ENCODE measurements at places on chromosomes 16 and 17.

- no peak for DNase-seq
These were observed 37.3 kb downstream of the PLCG2 start for GRCh38 chr16:81816351-81816750.

DNA sequence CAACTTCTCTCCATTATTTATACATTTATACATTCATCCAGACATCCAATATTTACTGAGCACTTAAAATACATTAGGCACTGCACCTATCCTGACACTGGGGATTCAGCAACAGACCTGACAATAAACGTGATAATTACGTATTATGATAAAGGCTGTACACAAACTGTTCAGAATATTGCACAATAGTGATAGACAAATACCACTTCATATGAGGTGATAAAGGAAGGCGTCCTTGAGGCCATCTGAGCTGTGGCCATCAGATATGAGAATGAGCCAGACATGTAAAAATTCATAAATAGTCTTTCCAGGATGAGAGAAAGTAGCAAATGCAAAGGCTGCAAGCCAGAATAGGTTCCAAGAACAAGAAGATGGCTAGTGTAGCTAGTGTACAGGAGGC is 8.6 kb downstream of the USP32 start:
- no peak for DNase-seq

DNA sequence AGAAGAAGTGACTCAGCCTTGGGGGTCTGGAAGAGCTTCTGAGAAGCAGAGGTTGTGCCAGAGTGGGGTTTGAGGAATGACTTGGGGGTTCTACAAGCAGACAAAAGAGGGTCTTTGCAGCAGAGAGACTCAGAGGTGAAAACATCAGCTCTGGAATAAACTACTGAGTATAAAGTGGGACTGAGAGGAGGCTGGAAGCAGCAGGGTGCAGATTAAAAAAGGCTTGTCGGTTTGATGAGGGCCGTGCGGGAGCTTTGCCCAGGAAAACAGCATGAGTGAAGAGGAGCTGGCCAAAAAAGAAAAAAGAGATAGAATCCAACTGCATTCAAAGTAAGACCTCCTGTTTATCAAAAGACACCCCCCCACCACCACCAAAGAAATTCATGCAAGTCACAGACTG is 13.1 kb upstream of the ACE start:
- no peak for DNase-seq

GRCh38 chr16:50674831-50675230 is 6.3 kb downstream of the SNX20 start:
- no peak for DNase-seq

DNA sequence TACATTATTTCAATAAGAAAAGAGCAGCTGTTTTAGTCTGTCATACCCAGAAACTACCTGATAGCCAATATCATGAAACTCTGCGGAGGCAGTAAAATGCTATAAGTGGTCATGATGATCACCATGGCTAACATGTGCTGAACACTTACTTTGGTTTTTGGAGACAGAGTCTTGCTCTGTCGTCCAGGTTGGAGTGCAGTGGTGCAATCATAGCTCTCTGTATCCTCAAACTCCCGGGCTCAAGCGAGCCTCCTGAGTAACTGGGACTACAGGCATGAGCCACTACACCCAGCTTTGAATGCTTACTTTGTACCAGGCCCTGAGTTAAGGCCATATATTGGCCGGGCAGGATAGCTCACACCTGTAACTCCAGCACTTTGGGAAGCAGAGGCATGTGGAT is 101.2 kb upstream of the DHX40 start:
- DNase-seq = no peak

GRCh38 chr16:3158510-3159314 is 23.9 kb downstream of the ZNF213 start:
- DNase-seq = peak; percentile 4

GRCh38 chr16:2175454-2175853 is 19.9 kb downstream of the TRAF7 start:
- DNase-seq = no peak

DNA sequence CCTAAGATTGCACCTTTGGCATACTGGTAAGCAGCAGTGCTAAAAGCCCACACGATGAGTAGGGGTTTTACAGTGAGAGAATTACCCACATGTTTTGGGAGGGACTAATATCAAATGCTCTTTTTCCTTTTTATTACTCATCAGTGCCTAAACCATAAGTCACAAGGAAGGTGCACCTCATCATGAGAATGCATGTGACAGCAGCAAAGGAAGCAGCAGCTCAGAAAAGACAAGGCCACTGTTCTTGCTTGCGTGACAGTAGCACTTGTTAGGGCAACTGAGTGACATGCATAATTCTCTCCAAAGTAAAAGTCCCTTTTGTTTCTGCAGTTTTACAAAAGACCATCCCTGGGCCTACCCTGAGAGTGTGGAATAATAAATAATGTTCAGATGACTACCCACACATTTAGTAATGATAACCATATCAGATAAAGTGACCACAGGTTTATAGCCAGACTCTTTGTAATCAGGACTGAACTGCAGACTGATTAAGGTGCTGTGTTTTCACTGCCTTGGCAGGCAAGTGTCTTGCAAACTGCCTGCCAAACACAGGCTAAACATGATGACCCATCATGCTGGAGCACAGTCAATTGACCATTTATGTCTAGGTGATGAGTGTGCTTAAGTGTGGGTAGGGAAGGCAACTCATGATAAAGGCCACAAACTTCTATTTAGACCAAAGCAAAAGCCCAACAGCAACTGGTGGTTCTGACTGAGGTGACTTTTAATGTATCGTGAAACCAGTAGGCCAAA is 1751.4 kb downstream of the TP53TG3F start:
- DNase-seq = no peak

DNA sequence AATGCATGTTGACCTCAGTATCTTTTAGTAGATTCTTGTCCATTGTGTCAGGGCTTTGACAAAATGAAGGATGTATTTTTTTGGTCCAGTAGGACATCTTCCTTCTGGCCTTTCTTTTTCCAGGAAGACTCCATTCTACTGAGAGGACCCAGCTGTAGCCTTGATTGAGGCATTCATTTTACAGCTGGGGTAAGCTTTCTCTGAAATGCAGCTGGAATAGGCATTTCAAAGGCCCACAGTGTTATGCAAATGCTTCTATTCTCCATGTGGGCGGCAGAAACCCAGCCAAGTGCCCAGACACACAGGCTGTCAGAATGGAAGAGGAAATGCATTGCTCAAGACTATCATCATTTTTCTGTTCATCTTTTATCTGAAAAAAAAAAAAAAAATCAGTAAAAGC is 629.0 kb upstream of the CDH8 start:
- peak; percentile 61 for DNase-seq

DNA sequence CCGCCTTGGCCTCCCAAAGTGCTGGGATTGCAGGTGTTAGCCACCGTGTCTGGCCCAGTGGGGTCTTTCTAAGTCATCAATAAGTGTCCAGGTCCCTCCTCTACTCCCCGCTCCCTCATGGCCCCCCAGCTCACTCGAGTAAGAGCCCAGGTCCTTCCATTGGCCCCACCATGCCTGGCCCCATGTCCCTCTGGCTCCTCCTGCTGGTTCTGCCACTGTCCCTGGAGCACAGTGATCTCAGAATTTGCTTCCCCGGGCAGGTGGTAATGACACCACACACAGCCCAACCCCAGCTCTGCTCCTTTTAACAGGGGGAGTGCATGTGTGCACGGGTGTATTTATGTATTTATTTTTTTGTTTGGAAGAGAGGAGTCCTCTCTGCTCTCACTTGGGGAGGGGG is 19.6 kb downstream of the MGAT5B start:
- no peak for DNase-seq

DNA sequence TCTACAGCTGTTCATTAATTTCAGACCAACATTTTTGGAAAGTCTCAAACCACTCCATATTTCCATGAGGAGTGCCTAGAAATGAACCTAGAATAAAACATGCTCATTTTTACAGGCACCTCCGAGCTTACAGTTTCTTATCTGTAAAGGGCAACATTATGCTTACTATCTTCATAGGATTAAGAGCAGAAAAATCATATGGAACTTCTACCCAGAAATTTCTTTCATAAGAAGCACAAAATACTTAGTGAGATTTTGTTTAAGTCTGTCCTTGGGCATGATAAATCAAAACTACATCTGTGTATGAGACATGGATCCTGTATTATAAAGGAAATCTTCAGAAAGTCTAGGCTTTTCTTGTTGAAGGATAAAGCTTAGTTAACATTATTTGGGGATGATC is 187.4 kb downstream of the CA10 start:
- DNase-seq = no peak

All from hippocampal formation (tissue), 2 donors.